Hepatocyte (in vitro differentiated cells): ENCODE measurements at places on chromosomes 6 and 20. TPM values are rescaled to one million over a fixed set of nuclear protein-coding genes. Genes with fewer than 3 reads are reported as not detected.
A peak's percentile ranks its signal among the peaks of the same experiment; 100 is the strongest.

DNA sequence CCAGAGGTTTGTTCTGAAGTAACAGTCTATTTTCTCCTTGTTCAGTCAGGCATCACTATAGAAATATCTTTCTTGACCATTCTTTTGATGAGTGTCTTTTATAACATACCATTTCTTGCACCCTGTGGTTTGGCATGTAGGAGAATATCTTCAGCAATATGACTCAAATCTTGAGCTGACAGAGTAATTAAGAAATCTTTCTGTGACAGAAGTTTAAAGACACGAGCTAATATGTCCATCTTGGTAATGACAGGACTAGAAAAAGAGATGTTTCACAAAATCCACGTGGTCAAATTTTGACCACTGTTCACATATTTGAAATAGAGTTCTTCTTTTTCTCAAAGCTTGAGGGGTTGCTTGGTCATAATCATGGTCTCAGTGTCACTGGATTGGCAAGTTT lies 149.9 kb downstream of the MYB start:
- H3K27me3 ChIP-seq: no peaks in the 10 kb centered on the region
- DNase-seq: no peak
- no peaks in the 10 kb centered on the region for H3K36me3 ChIP-seq
- H3K27ac ChIP-seq: no peak overlapping the region

- H3K27ac ChIP-seq: no peak overlapping the region
- H3K27me3 ChIP-seq: no peaks in the 10 kb centered on the region
- H3K4me1 ChIP-seq: no peaks in the 10 kb centered on the region
- DNase-seq: no peak
Observed at GRCh38 chr6:140571145-140571544, 1196.7 kb upstream of the CITED2 start.

DNA sequence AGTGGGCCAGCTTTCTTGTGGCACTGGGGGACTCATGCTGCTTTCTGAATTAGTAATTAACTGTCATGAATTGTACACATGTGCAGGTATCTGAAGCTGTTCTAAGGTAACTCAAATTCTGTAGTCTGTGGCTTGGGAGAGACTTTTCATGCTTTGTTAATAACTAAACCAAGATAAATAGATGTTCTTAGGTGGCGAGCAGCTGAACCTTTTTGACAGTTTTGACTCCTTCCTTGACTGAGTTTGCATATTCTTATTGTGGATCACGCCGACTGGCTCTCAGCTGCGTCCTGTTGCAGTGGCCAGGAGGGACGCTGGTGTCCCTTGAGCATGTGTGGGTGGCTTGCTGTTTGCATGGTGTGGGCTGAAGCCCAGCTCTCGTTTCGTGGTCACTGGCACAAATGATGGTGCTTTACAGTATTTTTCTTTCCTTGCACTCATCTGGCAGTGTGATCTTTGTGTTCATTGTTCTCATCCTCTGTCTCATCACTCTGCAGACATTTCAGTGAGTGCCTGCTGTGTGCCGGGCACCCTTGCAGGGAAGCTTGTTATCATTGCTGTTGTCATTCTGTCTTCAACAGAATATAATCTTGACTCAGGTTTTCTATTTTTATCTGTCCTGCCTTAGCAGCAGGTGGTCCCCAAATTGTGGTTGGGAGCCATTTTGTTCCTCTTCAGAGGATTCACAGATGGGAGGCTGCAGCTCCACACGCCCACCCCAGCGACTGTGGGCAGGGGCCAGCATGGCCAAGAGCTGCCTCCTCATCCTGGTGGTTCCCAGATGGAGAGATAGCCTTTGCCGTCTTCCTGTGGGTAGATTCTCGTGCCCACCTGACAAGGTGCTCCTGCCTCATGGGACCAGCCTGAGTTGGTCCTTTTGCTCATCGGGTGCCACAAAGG lies 39.6 kb downstream of the DUSP22 start:
- H3K4me1 ChIP-seq: no peaks in the 10 kb centered on the region
- no peak overlapping the region for H3K27ac ChIP-seq

GRCh38 chr20:41394931-41395666 lies 28.5 kb upstream of the EMILIN3 start:
- H3K27me3 ChIP-seq: no peaks in the 10 kb centered on the region
- H3K4me1 ChIP-seq: no peaks in the 10 kb centered on the region
- no peak overlapping the region for H3K27ac ChIP-seq
- H3K4me3 ChIP-seq: no peak overlapping the region
- no peak for DNase-seq
- H3K36me3 ChIP-seq: no peaks in the 10 kb centered on the region

DNA sequence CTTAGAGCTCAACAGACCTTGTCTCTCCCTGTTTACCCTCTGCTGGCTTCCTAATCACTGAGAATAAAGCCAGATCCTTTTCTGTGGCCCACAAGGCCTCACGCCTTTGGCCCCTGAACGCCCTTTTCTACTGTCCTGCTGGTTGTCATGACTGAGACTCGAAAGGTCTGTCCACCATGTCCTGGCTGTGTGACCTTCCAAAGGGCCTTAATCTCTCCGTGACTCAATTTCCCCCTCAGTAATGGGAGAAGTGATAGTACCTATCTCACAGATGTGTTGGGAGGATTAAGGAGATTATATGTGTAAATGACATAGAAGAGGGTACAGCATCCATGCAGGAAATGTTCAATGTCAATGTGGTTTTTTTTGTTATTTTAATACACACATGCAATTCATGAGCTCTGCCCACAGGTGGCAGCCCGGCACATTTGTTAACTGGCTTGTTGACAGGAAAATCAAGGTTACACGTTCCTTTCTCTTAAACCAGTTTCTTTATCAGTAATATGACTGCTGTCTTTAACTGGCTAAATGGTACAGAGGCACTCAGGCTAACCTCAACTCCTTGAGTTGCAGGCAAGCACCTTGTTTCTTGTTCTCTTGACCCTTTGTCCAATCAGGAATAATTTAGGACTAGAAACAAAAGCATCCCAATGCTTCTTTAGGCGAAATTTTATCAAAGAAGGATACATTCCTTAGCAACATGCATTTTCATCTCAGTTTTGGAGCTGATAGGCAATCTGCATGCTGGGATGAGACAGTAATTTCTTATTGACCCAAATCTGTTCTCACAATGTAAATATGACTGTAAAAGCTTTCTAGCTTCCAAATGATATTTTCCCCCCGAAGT lies 16.6 kb downstream of the SLC22A1 start:
- no peaks in the 10 kb centered on the region for H3K27me3 ChIP-seq
- peak overlapping the region; percentile 44 for H3K27ac ChIP-seq
- DNase-seq: peak; percentile 83

- H3K36me3 ChIP-seq: no peaks in the 10 kb centered on the region
- DNase-seq: no peak
Observed at GRCh38 chr20:49660912-49661311, 52.8 kb downstream of the B4GALT5 start.

- H3K27ac ChIP-seq: peak overlapping the region; percentile 91
- H3K4me3 ChIP-seq: peak overlapping the region; percentile 41
- DNase-seq: no peak
- no peaks in the 10 kb centered on the region for H3K36me3 ChIP-seq
- no peaks in the 10 kb centered on the region for H3K27me3 ChIP-seq
- H3K4me1 ChIP-seq: peaks cover 15% of the 10 kb centered on the region
Observed at GRCh38 chr20:63864545-63864977, 509 bp upstream of the TPD52L2 start.

The MYCT1 gene
- 0.53 and 1.1 TPM in 2 replicates for total RNA-seq

The VWA7 gene
- 1.5 and 3.4 TPM in 2 replicates for total RNA-seq

The TUBB1 gene
- 0.04 and 0.10 TPM in 2 replicates for total RNA-seq

The ARMC12 gene
- total RNA-seq: 0.83 and 1.4 TPM in 2 replicates

The OR2B6 gene
- total RNA-seq: not detected in 2 replicates

The CD24 gene
- 560 and 576 TPM in 2 replicates for total RNA-seq

The ARFGEF2 gene
- total RNA-seq: 46.6 and 48.0 TPM in 2 replicates
